ENCODE measurements at places on chromosomes 4 and X.

GRCh38 chr4:61666244-61666643 lies 466.1 kb downstream of the ADGRL3 start:
- DNase-seq = no peak

- DNase-seq = no peak
Observed at GRCh38 chr4:124178449-124179021, 534.0 kb downstream of the ANKRD50 start.

GRCh38 chr4:18533262-18533775 lies 511.8 kb upstream of the LCORL start:
- no peak for DNase-seq

- no peak for DNase-seq
Observed at GRCh38 chrX:121120690-121121605, 73.5 kb downstream of the GLUD2 start.

DNA sequence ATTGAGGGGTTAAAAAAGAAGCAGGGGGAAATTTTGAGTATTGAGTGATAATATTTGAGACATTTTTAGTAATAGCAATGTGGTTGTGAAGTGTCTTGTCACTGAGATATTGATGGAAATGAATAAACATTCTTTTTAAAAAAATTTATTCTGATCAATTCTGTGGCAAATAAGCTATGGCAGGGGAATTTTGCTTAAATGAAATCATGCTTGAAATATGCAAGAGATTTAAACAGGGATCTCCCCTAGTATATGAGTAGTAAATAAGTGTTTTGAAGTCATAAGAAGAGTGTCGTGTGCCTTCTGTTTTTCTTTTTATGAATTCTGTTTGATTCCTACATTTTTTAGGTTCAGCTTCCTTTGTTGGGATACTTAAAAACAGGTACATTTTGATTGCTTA lies 23.2 kb downstream of the IL15 start:
- no peak for DNase-seq

All from activated CD4-positive, alpha-beta T cell treated with anti-CD3 and anti-CD28 coated beads for 4 hours (primary cell).